ENCODE measurements at places on chromosomes 6 and 20. TPM values are rescaled to one million over a fixed set of nuclear protein-coding genes. Genes with fewer than 3 reads are reported as not detected.

DNA sequence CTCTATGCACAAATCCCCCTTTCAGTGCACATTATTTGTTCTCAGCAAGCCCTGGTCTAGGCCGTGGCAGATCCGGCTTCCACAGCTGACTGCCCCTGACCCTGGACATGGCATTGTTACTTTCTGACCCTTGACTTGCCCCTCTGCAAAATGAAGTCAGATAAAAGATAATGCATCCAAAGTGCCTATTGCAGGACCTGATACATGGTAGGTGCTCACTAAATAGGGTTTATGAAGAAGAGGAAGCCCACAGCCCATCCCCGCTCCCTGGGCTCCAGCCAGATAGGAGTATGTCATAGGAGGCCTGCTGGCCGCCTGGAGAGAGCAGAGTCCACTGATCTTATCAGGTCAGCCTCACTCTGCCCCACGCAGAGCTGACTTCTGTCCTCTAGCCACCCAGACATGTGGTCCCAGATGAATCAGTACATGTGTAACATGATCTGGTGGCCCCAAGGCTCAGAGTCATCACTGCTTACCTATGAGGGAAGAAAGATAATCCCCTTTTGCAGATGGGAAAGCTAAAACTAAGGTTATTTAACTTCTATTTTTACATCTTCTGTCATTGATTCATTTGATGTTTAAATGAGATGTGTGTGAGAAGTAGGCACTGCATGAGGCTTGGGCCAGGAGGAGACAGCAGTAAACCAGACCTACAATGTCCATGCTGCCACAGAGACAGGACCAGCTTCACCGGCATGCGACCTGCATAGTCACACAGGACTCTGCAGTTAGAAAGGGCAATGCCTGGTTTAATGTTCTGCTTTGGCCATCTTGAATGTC, 20.4 kb downstream of the MAFB start:
- no peak for DNase-seq

GRCh38 chr20:62362991-62363919, 3.9 kb downstream of the LAMA5 start:
- no peak for DNase-seq

DNA sequence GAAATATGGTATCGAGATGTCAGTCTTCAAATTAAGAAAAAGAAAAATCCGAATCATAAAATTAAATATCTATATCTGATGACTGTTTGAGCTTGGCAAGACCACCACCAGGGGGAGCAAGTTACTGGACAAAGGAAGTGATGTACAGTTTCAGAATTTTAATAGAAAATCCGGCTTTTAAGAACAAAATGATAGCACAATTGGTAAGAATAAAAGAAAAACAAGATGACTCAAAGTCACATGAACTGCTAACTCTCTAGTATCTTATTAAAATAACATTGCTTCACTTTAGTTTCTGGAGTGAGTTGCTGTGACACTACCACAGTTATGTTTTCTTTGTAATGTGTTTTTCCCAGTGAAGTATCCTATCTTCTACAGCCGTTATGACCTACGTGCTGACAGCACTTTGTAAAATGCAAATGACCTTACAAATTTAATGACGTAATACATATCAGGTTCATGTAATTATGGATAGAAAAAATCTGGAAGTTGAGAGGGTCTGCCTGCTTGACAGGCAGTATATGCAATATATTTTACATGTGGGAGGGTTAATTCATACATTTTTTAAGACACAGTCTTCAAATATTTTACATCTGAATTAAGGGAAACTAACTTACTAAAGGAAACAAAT, 405.3 kb upstream of the HS3ST5 start:
- no peak for DNase-seq

The WFDC10B gene
- total RNA-seq: not detected

DNA sequence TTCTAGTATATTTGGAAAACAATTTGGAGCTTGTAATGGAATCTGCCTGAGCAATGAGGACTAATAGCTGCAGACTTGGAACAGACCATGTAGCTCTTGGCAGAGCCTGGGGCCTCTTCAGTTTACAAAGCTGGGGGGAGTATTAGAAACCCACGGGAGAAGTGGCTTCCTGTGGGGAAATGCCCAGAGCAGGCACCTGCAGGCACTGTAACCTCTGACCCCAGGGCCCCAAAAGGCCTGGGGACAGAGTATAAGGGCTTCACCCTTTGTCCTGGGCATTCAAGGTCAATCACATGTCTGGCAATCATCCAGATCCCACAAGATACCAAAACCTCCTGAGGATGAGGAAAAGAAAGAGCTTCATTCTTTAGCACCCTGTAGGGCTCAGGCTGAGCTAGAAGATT, 19.4 kb downstream of the PKIG start:
- DNase-seq: peak; percentile 83

GRCh38 chr6:102902471-102902870, 1509.0 kb downstream of the GRIK2 start:
- no peak for DNase-seq

GRCh38 chr20:18802012-18802634, 11.5 kb upstream of the SCP2D1 start:
- no peak for DNase-seq

The MCUR1 gene
- 28.8 TPM for total RNA-seq

The ZSCAN23 gene
- total RNA-seq: 1.5 TPM

The FAM83C gene
- not detected for total RNA-seq

- no peak for DNase-seq
These were observed 681.6 kb upstream of the GJE1 start for GRCh38 chr6:141451181-141451510.

DNA sequence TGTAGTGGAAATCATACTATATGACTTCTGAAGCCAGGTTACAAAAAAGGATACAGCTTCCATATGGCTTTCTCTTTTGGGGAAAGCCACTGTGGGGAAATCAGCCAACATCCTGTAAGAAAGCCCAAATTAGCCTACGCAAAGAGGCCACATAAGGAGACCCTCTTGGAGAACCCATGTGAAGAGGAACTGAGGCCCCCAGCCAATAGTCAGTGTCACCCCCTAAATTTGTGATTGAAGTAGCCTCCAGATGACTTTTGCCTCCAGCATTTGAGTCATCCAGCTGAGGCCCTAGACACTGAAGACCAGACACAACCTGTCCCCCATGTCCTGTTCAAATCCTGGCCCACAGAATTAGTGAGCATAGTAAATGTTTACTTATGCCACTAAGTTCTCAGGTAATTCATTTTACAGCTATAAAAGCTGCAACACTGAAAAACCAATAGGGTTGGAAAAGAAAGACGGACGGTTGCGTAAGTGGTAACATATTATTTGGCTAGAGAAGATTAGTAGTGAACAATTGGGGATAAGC, 60.4 kb downstream of the HMGCLL1 start:
- DNase-seq: no peak

DNA sequence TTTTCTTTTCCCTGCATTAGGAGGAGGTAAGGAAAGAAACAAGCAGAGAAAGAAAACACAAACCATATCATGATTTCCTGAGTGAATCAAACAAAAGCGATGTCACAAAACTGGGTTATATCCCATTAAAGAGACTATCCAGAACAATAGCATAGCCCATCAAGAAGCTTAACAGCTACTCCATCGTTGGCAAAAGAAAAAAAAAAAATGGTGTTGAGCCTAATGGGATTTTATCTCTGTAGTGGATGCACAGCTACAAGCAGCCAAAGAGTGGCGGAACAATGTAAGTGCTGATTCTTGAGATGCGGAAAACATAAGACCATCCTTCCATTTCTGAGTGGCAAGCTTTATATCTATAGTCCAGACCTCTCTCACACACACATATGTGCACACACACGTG, 106.2 kb upstream of the NRSN1 start:
- DNase-seq: no peak

DNA sequence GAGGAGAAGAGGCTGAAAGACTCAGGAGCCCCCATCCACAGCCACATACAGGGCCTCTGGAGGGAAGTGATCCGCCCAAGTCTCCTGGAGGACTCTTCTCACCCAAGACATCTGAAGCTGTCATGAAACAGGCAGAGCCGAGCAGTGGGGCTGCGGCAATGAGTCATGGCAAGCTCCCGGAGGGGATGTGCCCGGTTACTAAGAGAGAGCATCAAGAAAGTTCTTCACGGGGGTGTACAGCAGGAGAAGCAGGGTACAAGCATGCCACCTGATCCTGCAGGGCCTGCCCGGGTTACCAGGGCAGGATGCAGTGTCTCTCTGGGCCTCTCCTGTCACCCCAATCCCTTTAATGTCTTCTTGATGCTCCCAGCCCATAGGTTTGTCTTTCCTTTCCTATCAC, 21.1 kb downstream of the TRIM26 start:
- DNase-seq: no peak

All from mesenteric fat pad (tissue), 1 donor.